GM06990 (cell line): ENCODE measurements at places on chromosomes 12 and 14.

GRCh38 chr14:36363704-36364103 is 43.3 kb upstream of the MBIP start:
- DNase-seq: no peak

DNA sequence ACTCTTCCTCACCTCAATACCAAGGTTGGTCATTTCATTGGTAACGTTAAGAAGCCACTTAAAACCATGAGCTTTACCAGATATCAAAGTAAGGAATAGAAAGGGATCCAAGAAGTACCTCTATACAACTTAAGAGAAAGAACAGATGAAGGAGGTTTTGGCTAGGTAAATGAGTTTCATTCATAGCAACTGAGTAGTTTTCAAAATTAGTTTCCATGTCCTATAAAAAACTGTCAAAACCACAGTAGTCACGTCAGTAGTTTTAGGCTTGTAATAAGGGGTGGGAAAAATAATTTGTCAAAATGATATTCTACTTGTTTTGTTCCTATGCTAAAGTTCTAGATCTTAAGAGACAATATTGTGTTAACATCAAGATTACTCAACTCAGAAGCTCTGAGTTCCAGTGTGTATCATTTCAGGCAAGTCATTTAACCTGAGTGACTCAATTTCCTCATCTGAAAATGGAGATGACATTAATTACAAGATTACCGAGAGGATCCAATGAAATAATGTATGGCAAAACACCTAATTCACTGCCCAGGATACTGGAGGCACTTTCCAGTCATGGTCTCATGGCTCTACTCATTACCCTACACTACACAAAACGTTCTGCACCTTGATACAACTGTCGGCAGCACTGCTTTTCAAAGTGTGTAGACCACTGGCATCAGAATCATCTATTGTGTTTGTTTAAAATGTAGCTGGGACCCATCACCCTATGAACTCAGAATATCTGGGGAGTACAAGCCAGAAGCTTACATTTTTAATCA is 24.1 kb upstream of the SLC6A13 start:
- DNase-seq: no peak

DNA sequence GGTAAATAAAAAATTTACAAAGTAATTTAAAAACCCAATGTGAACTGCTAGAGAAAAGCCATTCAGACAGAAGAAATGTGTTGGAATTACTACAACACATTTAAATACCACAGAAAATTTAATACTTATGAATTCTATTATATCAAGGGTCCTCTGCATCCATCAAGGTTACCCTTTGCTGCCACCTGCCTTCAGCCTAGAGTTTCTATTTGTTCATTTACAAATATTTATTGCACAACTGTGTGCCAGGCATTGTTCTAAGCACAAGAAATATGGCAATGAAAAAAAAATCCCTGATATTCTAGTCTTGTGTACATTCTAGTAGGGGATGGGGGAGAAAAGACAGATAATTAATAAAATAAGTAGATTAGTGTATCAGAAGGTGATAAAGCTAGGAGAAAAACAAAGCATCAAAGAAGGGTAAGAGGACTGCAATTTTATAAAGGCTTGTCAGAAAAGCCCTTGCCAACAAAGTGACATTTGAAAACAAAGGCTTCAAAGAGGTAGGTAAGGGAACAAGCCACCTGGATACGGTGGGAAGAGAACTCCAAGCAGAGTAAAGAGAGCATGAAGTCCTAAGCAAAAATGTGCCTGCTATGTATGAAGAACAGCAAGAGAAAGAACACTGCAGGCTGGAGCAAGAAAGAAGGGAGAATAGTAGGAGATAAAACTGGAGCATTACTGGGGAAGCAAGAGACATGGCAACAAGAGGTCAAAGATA is 59.1 kb upstream of the SLC6A13 start:
- no peak for DNase-seq

GRCh38 chr14:92930737-92931602 is 8.0 kb downstream of the CHGA start:
- no peak for DNase-seq

DNA sequence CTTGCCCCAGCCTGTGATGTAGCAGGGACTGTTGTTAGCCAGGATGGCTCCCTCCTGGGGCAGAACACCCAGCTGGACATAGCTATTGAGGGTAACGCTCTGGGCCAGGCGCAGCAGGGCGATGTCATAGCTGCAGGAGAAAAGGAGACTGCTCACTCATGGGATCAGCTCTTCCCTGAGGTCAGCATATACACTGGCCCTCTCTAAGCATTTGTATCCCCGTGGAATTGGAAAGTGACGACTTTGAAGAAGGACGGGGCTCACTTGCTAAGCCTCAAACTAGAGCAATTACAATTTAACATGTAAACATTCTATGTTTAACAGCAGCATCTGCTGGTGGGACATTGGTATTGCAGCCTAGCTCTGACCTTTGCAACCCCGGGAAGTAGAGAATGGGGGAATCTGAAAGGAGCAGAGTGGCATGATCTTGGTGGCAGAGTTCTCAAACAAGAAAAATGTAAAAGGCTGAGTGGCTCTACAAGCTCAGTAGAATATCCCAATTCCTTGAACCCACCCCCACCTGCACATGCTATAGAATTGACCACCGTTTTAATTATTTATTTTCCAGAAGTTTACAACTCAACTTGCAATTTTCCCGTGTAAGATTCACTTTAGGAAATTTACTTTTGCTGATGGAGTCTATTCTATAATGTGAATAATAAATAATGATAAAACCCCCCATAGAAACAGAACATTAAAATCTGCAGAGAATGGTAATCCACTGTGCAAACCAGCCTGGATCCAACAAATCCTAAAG is 5.0 kb downstream of the CELA1 start:
- peak; percentile 53 for DNase-seq

GRCh38 chr12:25705261-25705660 is 152.2 kb upstream of the LMNTD1 start:
- no peak for DNase-seq

GRCh38 chr12:88934163-88934747 is 354.0 kb upstream of the KITLG start:
- DNase-seq: no peak

GRCh38 chr12:41881891-41882805 is 262.5 kb downstream of the GXYLT1 start:
- no peak for DNase-seq
